Activated CD4-positive, alpha-beta T cell treated with anti-CD3 and anti-CD28 coated beads, Interleukin-10, Interleukin-2, amounts not matched to agents 100 ng/mL and 50 ng/mL, durations not matched to agents 16 hours and 8 hours (primary cell): ENCODE measurements at places on chromosomes 5 and 9.

- peak; percentile 76 for DNase-seq
Observed at GRCh38 chr5:171984748-171985419, 21.6 kb downstream of the FBXW11 start.

GRCh38 chr9:130857864-130858738 lies 23.0 kb downstream of the ABL1 start:
- DNase-seq = no peak

GRCh38 chr5:66560371-66560770 lies 35.8 kb upstream of the MAST4 start:
- DNase-seq = no peak

DNA sequence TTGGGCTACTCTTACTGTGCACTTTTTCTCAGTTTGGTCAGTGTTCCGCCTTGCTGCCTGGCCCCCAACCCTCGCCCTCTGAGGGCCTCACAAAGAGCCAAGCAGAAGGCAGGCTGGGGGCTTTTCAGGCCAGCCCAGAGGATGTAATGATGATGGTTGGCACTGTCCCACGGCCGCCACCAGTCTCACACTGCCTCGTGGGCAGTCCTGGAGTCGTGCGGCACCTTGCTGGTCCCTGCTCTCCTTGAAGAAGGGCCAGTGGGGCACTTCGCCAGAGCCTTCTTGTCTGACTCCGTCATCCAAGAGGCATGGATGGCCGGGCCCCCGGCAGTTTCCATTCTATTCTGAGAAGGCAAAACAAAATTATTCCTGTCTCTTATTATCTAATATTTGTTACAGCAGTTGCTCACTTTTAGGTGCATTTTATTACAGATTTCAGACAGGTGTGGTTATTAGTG lies 21.0 kb downstream of the TENT4A start:
- no peak for DNase-seq

- no peak for DNase-seq
Observed at GRCh38 chr9:83313781-83314180, 224.4 kb downstream of the FRMD3 start.

GRCh38 chr5:72063219-72063819 lies 44.0 kb upstream of the MAP1B start:
- DNase-seq = no peak

GRCh38 chr9:89436963-89437625 lies 60.8 kb downstream of the SEMA4D start:
- peak; percentile 68 for DNase-seq

DNA sequence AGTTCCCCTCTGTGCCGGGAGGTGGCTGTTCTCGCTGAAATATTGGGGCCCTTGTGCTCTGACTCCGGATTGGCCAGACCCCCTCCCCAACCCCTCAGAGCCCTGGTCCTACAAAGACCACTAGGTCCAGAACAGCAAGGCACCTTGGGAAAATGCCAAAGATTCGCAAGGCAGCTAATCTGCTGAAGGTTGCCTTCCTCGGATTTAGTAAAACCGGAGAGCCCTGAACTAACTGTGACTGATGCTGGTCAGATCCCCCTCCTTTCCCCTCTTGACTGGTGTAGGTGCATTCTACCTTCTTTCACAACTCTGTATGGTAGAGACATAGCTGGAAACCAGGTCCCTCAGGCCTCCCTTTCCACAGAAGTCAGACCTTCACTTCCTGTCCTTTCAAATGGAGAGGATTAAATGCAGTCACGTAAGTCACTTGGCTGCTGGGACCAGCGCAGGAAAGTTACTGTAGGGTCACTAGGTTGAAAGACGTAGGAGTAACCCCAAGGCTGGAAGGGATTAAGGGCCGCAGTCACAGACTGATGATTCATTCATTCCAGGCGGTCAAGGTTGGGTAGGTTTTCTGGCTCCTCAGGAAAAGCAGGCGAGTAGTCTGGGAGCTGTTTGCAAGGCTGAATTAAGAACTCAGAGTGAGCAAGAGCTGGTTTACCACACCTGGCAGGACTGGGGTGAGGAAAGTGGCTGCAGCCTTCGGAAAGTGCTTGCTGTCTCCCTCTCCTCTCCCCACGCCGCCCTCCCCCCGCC lies 5.3 kb downstream of the BARX1 start:
- DNase-seq = no peak

DNA sequence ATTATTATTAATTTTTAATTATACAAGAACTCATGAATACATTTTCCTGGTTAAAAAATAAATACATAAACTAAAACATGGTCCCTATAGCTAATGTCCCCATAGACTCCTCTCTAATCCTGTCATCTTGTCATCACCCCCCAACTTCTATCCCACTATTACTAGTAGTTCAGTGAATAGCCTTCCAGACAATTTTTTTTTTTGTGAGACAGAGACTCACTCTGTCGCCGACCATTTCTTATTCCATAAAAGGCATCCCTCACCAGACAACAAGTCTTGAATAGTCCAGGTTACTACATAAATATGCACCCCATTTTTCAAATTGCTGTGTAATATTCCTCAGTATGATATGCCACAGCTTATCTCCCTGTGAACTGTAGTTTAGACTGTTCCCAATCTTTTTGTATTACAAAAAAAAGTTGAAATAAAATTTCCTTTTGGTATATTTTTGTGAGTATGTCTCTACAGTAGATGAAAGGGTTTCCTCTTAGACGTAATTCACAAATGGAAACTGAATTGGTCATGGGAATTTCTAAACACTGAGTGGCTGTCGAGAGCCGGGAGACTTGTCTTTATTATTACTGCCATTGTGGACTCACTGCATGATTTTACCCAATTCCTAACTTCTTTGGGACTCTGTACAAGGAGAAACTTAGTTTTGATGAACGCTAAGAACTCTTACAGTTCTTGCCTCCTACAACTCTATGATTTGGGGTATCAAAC lies 6.4 kb upstream of the ABLIM3 start:
- DNase-seq = no peak

DNA sequence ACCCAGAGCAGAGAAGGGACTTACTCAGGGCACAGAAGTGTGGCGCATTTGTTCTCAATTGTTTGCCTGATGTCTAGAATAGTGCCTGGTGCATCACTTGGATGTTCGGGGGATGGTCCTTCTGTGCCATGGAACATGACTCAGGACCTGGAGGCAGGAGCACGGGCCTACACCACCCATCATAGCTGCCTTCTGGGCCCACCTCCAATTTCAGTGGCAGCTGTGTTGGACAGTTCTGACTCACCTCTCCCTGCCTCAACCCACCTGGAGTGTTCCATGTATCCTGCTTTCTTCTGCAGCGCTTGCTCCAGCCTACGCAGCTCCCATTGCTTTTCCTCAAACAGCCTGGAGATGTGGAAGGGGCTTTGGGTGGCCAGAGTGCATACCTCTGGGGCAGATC lies 12.5 kb upstream of the CXCL14 start:
- no peak for DNase-seq

DNA sequence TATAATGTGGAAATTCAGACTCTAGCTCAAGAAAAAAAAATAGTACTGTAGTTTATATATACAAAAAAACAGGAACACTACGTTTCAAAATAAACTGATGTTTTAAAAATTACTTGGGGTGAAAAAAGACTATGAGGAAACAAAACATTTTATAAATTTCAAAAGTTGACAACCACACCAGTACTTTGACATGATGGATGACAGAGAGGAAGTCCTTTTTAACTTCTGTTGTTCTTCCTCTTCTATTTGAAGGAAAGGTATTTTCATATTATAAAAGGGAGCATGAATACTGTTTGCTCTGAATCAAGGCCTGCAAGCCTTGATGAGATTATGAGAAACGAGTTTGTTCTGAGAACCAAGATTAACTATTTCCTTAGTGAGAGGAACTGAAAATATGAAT lies 456.9 kb downstream of the TAF11L14 start:
- no peak for DNase-seq
